ENCODE measurements at places on chromosomes 11 and 22. TPM values are rescaled to one million over a fixed set of nuclear protein-coding genes. Genes with fewer than 3 reads are reported as not detected.

DNA sequence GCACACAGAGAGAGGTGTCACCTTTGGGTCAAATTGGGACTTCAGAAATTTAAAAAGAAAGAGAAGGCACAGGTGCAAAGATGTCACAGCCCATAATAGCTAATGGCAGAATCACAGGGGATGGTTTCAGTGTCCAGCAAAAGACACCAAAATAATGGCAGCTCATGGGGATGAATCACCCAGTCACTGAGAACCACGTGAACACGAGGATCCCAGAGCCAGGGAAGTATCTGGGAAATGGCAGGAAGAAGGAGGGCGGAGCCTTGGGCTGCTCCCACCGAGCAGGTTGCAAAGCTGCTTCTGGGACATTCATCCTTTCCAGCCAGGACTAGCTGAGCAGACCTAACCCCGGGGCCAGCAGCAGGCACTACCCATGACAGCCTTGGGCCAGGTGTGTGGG lies 45.6 kb downstream of the TRMU start:
- no peak for DNase-seq

GRCh38 chr11:83768489-83768888 lies 482.3 kb upstream of the CCDC90B start:
- DNase-seq = no peak

DNA sequence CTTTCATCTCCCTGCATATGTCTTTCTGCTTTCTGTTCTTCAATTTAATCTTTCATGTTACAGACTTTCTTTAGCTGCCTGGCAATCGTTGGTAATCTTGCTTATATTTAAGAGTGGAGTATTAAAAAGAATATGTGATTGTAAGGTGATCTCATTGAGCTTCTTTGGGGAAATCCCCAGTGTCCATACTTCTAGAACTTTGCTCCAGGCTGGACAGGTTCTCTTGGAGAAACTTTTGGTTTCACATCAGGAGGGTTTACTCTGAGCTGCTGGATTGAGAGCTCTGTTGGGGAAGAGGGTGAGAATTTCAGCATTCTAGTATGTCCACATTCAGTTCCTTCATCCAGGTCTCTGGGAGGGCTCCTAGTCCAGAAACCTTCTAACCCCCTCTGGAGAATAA lies 16.1 kb downstream of the LRRC75B start:
- no peak for DNase-seq

DNA sequence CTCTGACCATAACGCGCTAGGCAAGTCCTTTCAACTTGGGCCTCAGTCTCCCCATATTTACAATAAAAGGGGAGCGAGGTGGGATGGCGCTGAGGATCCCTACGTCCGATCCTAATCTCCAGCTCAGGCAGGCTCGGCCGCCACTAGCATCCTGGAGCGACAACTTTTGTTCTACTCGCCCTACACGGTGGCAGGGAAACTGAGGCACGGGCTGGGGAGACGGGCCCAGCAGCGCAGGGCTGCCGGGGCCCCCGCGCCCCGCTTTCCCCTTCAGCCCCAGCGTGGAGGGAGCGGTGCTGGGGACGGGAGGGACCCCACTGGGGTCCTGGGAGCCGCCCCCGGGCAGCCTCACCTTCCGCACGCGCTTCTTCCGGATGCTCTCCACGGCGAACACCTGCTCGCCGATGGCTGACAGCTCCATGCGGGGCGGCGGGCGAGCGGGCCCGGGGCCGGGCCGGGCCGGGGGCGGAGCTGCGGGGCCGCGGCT lies 413 bp downstream of the CBX7 start:
- no peak for DNase-seq

GRCh38 chr11:47489395-47489755 lies 40.4 kb upstream of the RAPSN start:
- DNase-seq = no peak

GRCh38 chr22:30968015-30968923 lies at the start of gene MORC2:
MORC2 (minus strand) TSS chr22:30968774; CDS start chr22:30967889, 885 bp downstream.
- no peak for DNase-seq

Gene SYNGR1
- total RNA-seq = 0.58 TPM

DNA sequence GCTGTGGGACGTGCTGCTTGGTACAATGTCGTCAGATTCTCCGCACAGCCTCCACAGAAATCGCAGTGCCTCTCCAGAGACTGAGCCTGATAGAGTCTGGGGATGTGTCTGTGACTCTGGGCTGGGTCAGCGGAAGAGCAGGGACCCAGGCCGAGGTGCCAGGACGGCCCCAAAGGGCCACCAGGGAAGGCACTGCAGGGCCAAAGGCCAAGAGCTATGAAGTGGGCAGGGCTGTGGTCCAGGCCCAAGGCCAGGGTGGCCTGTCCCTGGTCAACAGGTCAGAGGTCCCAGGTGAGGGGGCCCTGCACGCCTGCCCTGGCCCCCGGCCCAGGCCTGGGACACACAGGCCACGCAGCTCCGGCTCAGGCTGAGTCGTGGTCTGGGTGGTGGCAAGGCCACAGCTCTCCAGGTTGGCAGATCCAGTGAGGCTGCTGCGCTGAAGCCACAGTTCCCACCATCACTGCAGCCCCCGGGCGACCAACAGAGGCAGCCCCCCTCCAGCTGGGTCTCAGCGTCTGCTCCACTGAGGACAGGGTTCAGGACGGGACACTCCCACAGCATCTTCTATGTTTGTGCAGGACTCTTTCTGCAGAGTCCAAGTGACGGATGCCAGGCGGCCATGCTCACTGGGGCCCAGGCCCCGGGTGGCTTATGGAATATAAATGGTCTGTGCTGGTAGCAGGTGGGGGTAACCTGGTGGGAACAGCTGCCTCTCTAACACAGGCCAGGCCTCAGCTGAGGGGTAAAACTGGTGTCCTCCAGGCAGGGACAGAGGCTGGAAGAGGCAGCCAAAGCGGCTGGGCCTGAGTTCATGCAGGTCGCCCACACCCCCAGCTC lies 4.8 kb upstream of the PIM3 start:
- DNase-seq = no peak

Gene ZNF280B
- total RNA-seq = 3.7 TPM

GRCh38 chr22:38272373-38273134 lies at the start of gene TMEM184B:
TMEM184B (minus strand) TSS chr22:38273010; CDS start chr22:38247961, 25,049 bp downstream.
- DNase-seq = peak; percentile 88

Gene NLRP14
- total RNA-seq = 0.11 TPM

GRCh38 chr11:69855421-69855820 lies 36.2 kb upstream of the FGF3 start:
- DNase-seq = no peak

Gene DCDC1
- total RNA-seq = 0.32 TPM

GRCh38 chr11:72673943-72674828 lies at the start of gene PDE2A:
PDE2A (minus strand) TSS chr11:72674422; CDS start chr11:72674207, 215 bp downstream.
- DNase-seq = no peak

- DNase-seq = no peak
These were observed 42.0 kb upstream of the CARD18 start for GRCh38 chr11:105181521-105181920.

DNA sequence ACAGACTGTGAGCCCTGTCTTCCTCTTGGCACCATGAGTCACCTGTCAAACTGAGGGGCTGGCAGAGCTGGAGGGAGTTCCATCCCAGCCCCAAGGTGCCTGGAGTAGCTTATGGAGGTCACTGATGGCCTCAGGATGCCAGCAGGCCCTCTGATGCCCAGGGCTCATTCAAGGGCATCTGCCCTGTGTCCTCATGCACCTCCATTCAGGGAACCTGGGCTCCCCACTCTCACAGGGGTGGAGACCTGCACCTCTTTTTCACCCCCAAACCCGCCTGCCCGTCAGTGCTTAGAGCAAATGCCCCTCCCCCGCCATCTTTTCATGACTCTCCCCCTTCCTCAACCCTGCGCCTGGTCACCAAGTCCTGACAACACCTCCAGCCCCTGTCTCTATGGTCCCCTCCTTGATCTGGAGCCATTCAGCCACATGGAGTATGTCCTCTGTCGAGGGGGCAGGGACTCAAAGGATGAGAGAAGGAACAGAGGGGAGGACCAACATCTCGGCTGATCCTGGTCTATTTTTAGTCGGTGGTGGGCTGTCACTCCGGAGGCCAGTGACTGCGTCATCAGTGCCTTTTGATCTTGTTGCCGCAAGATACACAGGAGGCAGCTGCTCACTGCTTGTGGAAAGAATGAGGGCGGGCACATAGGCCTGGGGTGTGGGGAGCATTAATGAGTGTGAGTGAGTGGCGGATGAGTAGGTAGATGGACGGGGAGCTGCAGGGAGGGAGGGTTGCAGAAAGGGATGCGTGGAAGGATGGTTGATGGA lies 72.2 kb downstream of the CDKN1C start:
- peak; percentile 46 for DNase-seq

GRCh38 chr11:113555071-113555619 lies 79.9 kb upstream of the DRD2 start:
- DNase-seq = no peak

Gene OR52N4
- 0.23 TPM for total RNA-seq

DNA sequence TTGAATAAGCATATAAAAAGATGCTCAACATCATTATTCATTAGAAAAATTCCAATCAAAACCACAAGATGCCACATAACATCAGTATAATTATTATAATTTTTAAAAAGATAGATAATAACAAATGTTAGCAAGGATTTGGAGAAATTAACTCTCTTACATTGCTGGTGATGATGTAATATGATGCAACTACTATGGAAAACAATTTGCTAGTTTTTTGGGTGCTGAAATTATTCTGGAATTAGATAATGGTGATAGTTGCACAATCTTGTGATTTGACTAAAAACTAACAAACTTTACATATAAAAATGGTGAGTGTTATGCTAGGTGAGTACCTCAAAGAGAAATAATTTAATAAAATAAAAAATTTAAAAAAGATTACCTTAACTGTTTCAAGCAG lies 412.2 kb downstream of the LRRC4C start:
- no peak for DNase-seq

GRCh38 chr11:34748036-34748435 lies 127.1 kb downstream of the EHF start:
- no peak for DNase-seq
